Activated T-cell treated with anti-CD3 and anti-CD28 coated beads, Interleukin-2, amount 50 U/mL, for 1 hour (primary cell): ENCODE measurements at places on chromosomes 2 and 18.
A peak's percentile ranks its signal among the peaks of the same experiment; 100 is the strongest.

DNA sequence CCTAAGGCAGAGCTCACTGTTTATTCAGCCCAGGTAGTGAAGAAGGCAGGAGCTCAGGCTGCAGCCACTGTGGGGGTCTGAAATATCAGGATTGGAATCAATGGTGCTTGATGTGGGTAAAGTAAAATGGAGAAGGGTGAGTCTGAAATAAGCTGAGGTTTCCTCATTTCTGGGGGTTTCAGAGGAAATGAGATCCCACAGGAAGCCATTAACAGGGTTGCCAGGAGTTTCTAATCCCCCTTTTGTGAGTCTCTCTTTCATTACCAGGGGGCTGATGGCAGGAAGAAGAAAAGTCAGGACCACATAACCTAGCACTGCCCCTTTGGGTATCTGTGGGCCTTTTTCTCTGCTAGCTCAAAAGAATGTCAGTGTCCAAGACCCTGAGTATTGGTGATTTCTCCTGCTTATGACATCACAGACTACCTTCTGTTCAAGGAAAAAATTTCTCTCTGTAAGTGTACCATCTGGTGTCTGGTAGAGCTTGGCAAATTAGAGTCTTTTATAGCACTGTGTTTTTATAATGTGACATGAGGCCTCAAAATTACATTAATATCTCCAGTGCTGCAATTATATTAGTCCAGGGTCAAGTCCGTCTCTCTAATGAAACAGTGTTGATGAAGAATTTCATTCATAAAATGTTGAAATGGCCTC, 56.0 kb downstream of the LBH start:
- DNase-seq: no peak

GRCh38 chr2:160570376-160570775, 76.8 kb upstream of the RBMS1 start:
- no peak for DNase-seq

DNA sequence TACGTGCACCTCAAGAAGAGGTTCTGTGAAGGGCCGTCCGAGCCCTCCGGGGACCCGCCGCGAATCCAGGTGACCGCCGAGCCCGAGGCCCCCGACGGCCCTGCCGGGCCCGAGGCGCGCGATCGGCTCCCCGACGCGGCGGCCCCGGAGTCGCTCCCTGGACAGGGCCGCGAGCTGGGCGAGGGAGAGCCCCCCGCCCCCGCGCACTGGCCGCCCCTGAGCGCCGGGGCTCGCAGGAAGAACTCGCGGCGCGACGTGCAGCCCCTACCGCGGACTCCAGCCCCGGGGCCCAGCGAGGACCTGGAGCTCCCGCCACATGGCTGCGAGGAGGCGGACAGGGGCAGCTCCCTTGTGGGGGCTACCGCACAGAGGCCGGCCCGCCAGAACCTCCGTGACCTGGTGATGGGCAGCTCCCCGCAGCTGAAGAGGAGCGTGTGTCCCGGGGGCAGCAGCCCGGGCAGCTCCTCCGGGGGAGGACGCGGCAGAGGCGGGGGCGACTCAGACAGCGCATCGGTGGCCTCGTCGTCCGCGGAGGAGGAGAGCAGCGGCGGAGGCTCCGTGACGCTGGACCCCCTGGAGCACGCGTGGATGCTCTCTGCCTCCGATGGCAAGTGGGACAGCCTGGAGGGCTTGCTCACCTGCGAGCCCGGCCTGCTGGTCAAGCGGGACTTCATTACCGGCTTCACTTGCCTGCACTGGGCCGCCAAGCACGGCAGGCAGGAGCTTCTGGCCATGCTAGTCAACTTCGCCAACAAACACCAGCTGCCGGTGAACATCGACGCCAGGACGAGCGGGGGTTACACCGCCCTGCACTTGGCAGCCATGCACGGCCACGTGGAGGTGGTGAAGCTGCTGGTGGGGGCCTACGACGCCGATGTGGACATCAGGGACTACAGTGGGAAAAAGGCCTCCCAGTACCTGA, 812 bp downstream of the SOWAHC start:
- DNase-seq: peak; percentile 25

DNA sequence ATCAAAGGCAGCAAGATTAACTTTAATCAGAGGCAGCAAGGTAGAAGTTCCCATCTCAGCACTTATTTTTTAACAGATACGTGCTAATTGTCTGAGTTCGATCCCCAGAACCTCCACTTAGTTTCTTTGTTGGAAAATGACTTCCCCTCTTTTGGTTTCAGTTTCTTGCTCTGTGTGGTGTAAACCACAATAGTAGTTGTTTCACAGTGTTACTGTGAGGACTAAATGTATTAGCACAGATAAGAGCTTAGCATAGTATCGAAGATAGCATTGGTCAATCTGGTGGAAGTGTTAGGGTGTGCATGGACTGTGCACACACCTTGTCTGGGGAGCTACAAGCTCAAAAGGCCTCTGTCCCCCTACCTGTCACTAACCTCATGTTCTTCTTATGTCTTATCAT, 988.3 kb upstream of the GYPC start:
- no peak for DNase-seq

DNA sequence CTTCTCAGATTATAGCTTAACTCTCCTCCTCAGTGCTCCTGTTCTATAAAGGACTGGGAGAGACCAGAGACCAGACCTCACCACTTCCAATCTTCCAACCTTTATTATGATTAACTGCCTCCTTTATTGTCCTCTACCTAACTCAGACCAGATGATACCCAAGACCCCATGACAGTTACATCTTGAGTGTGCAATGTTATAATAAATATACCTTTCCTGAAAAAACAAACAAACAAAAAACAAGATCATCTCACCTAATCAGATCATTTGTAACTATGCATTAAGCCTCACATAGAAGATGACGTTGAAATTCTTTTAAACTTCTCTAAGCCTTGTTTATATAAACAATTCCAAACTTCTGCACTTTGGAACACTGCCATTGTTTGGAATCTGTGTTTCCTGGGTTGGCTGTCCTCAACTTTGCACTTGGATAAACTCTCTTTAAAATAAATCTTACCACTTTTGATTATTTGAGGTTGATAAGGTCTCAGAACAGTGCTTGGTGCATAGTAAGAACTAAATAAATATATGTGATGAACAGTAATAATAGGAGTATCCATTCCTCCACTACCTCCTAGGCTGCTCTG, 342.7 kb downstream of the TDRD15 start:
- DNase-seq: no peak

DNA sequence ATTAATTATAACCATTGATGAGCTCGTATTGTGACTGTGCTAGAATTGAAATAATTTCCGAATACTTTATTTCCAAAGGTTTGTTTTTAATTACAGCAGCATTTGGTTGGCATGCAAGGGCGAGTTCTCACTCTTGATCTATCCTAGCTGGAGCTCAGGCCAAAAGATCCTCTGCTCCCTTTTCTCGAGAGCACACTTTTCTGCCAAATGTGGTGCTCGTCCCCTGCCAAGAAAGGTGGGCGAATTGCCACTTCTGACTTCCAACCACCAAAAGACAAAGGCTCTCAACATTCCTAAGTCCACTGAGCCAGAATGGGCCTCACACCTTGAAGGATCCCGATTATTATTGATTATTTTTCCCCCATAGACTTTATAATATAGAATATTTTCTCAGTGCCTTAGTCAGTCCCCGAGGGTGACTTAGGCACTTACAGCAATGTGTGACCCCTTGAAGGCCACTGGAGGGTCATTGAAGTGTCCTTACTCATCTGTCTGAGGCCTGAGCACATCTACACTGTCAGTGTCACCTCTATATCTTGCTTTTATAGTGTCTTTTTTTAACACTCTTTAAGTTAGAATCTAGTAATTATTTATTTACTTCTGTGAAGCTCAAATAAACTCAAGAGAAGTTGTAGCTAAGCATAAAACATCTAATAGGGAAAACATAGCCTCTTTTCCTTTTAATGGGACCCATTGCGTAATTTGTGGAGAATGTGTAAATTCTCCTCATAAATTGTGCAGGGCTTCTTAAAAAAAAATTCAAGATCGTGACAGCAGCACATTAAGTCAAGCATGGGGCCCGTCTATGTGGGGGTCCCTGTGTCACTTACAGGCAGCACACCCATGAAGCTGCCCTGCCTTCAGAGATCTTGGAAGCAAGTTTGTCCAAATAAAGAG, 98.3 kb downstream of the MEIS1 start:
- DNase-seq: no peak
